Stimulated activated CD8-positive, alpha-beta memory T cell treated with anti-CD3 and anti-CD28 coated beads, Interleukin-15, amount 100 ng/mL, for 1 hour (primary cell): ENCODE measurements at places on chromosomes 5 and 9.

- no peak for DNase-seq
Observed at GRCh38 chr5:11777096-11777495, 127.2 kb downstream of the CTNND2 start.

DNA sequence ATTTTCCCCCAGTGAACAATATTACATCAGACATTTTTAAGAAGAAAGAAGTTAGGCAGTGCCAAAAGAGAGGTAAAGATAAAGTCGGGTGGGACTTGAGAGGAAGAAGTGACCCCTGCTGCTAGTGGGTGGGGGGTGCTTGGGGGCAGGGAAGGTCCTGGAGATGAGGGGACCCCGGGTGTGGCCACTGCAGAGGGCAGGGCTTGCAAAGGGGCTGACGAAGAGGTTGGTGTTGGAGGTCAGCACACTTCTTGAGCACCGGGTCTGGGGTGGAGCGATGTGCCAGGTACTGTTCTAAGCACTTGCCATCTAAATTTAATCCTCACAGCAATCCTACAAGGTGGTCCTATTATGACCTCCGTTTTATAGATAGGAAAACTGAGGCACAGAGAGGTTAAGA lies 62.0 kb downstream of the AMBP start:
- no peak for DNase-seq

GRCh38 chr5:132901730-132902129 lies 28.3 kb downstream of the LEAP2 start:
- DNase-seq, result no peak

- DNase-seq, result no peak
Observed at GRCh38 chr5:41843456-41844370, 26.5 kb downstream of the OXCT1 start.

DNA sequence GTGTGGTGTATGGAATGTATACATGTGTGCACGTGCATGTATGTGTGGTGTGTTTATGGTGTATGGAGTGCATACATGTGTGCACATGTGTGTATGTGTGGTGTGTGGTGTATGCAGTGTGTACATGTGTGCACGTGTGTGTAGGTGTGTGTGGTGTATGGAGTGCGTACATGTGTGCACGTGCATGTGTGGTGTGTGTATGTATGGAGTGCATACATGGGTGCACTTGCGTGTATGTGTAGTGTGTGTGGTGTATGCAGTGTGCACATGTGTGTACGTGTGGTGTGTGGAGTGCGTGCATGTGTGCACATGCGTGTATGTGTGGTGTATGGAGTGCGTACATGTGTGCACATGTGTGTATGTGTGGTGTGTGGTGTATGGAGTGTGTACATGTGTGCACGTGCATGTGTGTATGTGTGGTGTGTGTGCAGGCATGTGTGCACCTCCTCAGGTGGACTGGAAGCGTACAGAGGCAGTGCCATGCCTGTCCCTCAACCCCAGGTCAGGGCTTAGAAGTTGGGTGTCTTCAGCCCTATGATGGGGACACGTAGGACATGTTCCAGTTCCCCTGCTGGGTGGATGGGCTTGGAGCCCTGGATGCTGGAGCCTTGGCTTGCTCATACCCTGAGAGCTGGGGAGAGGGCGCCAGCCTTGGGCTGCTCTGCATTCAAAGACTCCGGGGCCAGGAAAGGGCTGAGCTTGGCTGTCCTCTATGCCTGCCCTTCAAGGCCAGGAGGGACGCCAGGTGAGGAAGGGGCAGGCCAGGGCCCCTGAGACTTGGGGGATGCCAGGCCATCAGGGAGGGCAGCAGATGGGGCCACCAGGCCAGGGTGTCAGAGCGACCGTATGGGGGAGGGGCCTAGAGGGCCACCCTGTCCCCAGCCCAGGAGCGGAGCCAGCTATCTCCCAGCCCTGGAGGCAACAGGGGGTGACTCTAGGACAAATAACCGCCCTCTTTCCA lies 12.2 kb downstream of the MYMK start:
- no peak for DNase-seq
